ENCODE measurements at places on chromosomes 4 and X.

DNA sequence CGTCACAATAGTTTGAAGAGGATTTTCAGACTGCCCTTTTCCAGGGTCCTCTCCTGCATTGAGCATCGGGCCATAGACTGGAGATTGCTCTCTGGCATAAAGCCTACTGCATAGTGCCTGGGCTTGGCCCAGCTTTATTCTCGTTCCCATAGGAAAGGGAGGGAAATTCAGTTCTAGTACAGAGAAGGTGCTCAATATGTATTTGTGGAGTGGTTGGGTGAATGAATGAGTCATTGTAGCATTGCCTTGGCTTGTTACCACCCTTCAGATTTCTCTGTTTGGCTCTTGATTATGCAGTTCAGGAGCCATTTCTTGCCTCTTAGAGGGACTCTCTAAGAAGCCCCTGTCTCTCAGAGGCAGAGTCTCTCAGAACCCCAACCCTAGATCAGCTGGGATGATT, 2.6 kb downstream of the TMEM35A start:
- no peak for DNase-seq

DNA sequence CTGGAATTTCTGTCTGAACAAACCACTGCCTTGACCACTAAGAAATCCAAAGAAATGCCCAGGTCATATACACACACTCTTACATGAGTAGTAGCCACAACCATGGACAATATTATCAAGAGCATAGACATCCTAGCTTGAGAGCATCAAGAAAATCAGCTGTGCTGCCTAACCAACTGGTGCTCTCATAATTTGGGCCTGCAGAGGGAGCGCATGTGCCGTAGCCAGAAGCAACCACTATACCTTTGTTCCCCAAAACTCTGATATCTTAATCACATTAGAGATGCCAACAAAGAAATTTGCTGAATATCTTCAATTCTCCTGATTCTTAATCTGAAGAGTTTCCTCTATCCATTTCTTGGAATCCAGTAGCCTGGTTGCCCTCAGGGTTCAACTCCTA, 163.6 kb downstream of the ZNF674 start:
- no peak for DNase-seq

DNA sequence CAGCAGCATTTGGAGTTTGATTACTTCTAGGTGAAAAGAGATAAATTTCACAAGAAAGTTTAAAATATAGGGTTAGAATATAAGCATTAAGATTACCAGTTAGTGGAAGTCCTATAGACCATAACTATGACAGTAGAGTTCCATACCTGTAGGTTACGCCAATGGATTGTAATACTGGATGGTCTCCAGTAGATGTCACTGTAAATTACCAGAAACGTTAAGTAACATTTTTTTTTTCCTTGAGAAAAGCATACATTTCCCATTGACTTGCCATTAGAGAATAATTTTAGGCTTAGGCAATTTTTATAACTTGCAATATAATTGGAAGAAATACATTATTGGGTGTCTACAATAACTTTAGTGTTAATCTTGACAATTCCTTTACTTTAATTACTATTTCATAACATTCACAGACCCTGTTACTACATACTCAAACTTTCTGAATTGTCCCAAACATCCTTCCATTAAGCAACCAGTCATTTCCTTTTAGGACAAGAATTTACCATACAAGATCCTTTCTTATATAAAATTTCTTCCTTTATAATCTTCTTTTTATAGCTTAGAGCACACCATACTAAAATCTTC, 304.1 kb upstream of the TECRL start:
- DNase-seq, result no peak

- no peak for DNase-seq
Measured at GRCh38 chrX:115449742-115450141, 111.2 kb upstream of the PLS3 start.

DNA sequence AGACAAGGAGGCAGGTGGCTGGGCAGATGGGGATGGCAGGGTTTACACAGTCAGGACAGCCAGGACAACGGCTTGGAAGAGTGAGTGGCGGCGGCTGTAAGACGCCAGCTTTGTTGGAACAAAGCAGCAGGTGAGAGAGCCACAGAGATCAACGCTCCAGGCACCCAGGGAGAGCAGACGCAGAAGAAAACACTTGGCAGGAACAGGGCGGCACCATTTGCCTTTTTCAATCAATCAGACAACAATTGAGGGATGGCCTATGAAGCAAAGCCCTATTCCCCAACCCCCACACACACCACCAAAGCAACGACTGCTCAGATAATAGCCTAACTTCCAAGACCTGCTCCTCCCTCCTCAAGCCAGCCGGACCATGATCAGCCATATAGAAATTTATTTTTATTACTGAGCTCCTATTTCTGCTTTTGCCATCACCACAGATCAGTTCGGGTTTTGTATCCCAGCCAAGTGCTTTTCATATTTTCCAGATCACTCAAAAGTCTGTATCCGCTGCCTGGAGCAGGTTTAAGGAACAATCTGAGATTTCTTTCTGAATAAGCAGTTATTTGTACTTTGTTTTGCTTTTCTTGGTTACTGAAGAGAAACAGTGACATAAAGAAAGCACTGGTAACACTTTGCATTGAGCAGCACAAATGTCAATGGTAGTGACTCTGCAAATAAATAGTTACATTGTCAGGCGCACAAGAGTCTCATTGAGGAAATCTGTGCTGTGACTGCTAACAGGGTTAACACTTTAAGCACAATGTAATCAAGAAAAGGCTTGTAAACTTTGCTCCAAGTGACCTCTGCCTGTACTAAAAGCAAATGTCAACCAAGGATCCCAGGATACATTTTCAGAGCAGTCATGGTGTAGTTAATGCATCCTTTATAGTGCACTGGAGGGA, 81.8 kb upstream of the RBPJ start:
- no peak for DNase-seq

- DNase-seq, result no peak
Measured at GRCh38 chrX:153853180-153853901, 23.0 kb upstream of the PDZD4 start.

GRCh38 chrX:72276478-72276953, 532 bp downstream of the RPS4X start:
- DNase-seq, result no peak

- no peak for DNase-seq
Measured at GRCh38 chrX:71616672-71617529, 1.4 kb downstream of the CXCR3 start.

DNA sequence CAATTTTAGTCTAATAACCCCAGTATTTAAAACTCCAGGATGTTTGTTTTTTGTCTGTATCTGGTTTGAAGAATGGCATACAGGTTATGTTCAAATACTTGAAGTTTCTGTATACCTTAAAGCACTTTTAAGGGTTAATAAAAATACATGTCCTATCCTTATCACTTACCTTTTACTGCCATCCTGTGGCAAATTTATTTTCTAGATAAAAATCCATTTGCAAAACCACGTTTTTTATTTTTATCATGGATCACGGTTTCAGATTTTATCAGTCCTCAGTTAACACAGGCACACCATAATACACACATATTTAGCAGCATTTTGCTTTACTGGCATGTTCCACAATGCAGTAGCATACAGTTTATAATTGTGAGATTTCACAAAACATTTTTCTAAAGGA, 113.3 kb upstream of the H2AZ1 start:
- DNase-seq, result no peak

GRCh38 chr4:74555231-74555630, 110.3 kb downstream of the AREG start:
- DNase-seq, result no peak

GRCh38 chrX:38036466-38036865, 30.1 kb downstream of the SYTL5 start:
- DNase-seq, result no peak

DNA sequence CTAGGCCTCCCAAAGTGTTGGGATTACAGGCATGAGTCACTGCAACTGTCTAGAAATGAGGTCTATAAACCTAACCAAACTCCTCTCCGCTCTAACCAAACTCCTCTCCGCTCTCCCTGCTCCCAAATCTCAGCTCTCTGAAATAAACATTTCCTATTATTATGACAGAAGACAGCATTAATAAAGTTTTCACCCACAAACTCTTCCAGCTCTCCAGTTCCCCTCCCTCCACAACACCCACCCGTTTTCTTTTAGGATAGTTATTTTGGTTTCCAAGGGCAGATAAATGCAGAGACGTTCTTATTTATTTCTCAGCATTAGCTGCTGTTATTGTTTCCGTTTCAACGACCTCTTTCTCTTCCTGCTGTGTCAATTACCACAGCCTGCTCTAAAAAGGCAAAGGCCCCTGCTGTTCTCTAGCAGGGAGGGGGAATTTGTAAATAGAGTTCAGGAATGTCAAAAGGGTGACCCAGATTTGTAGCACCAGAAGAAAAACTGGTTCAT, 13.3 kb upstream of the SCD5 start:
- no peak for DNase-seq

DNA sequence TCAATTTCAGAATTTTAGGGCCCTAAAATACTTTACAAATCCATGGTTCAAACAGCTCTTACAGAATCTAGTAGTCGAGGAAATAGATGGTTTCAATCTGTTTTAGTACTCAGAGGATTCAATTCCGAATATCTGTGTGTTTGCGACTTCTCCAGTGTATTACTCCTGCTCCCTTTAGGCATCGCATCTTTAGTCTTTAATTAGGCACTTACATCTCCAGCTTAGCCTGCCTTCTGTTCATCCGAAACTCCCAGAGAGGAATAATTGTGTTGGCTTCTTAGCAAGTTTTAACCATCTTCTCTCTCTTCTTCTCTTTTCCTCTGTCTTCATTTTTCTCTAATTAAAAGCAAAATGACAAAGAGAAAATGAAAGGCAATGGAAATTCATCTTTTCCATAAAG, 1901.3 kb upstream of the TENM3 start:
- no peak for DNase-seq

GRCh38 chr4:3531318-3531878, 824 bp downstream of the LRPAP1 start:
- DNase-seq, result no peak

DNA sequence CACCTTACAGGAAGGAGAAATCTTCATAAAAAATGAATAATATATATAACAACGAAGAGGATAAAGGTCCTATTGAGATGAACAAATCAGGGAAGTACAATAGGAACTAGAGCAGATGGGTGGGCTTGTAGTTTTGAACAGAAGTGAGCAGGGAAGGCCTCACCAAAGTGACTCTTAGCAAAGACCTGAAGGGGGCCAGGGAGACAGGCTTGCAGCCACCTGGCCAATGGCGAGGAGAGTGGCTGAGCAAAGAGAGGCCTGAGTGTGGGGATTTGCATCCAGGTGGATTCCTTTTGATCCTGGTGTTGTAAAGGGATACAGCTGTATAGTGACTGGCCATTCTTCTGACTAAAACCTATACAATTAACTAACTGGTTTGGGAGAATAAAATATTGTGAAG, 354.1 kb downstream of the CAMK2D start:
- no peak for DNase-seq

DNA sequence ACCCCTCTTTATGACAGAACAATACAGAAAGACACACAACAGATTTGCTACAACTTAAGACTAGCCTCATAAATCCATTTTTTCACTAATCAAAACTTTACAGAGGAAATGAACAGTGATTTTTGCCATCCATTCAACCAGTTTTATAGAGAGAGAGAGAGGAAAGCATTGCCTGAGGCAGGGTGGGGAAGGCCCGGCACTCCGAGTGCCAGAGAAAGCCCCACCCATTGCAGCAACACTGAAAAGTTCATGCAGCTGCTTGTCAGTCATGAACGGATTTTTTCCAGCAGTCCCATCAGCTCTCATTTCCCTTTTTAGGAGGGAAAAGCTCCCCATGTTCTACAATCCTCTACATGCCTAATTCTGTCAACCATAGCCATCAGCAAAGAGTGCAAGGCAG, 236.9 kb downstream of the CHIC1 start:
- DNase-seq, result no peak

- no peak for DNase-seq
Measured at GRCh38 chrX:154516656-154517100, 646 bp upstream of the FAM3A start.

GRCh38 chrX:135489542-135489941, 30.9 kb upstream of the INTS6L start:
- DNase-seq, result no peak

- DNase-seq, result no peak
Measured at GRCh38 chrX:70292788-70293187, 2.9 kb downstream of the KIF4A start.

DNA sequence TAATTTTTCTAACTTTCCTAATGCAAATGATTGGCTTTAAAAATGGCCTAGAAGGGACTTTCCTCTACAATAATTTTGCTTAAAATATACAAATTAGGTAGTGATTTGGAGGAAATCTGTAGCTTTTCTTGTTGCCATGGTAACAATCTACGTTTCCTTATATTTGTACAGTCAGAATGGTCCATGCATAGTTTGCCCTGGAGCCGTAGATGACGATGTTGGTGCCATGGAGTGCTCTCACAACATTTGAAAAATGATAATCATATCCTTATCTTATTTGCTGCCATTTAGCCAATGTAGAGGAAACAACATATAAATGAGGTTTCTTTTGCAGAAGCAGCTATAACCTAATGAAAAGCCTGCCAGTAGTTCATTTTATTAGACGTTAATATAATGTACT, 89.0 kb upstream of the NMU start:
- DNase-seq, result no peak

All from stimulated activated CD8-positive, alpha-beta memory T cell treated with anti-CD3 and anti-CD28 coated beads, Interleukin-4, amount 100 ng/mL, for 4 hours (primary cell).